Hematopoietic multipotent progenitor cell treated with erythropoietin and hydrocortisone succinate and interleukin-3 and kit ligand, for 4 days (in vitro differentiated cells): ENCODE measurements at places on chromosomes 4 and X.
A peak's percentile ranks its signal among the peaks of the same experiment; 100 is the strongest.

DNA sequence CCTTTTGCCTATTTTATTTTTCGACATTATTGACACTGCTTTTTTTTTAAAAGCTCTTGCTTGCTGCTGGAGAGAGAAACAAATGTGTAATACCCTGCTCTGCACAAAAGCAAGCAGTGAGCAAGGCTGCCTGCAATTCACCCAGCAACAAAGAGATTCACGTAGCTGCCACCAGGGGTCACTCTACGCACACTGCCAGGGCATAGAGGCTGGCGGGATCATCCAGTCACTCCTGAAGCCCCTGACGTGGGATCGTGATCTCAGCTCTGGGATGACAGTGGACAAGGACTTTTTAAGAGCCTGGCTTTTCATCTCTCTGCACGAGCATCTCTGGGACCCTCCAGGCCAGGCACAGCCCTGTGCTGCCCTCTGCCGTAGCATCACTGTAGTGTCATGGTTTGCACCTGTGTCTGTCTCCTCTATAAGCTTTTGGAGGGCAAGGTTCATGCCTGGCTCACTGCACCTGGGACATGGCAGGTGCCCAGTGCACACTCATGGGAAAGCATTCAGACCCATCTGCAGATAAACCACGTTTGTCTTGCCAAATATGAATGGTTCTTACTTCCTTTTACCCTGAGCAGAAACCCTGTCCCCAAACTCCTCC lies 19.8 kb downstream of the C4orf50 start:
- peak; percentile 72 for DNase-seq

DNA sequence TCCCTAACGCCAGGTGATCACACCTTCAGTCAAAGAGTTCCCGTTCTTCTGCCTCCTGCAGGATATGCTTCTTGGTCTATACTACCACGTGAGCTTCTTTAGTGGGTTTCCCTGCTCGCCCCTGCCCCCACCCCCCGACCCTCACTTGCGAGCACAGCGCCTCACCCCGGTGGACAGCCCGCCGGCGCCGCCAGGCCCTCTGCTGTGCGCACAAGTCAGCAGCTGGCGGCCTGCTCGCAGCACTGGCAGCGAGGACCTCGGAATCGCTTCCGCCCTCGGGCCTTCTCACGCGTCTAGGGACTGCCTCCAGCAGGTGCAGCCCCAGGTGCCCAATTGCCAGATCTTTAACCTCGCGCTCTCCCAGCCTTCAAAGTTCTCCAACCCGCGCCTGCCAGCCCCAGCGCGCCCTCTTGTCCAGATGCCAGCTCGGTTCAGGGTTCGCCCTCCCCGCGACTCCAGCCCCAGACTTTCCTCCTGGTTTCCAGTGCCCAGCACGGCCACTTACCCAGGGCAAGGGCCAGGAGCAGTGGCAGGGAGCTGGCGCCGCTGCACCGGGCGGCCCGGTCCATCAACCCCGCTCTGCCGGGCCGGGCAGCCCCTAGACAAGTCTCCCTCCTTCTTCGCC lies 454 bp downstream of the BTC start:
- DNase-seq: peak; percentile 72

- DNase-seq: peak; percentile 41
These were observed 230.7 kb upstream of the GK2 start for GRCh38 chr4:79638735-79639134.

GRCh38 chrX:16479206-16479869 lies 170.6 kb upstream of the S100G start:
- DNase-seq: no peak

DNA sequence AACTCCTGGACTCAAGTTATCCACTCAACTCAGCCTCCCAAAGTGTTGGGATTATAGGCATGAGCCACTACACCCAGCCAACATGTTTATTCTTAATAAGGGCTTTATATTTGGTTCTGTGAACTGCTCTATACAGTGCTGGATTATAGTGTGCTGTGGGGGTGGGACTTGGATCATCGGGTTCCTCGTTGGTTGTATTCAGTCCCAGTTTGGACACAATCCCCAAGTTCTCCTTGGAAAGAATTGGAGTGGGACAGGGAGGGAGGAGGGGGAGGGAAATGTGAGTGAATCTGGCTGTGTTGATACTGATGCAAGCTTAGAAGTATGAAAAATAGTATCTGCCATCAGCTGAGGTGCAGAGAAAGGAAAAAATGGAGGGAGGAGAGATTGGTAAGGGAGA lies 121.3 kb downstream of the KIT start:
- DNase-seq: no peak

GRCh38 chr4:14767142-14767541 lies 235.1 kb upstream of the CPEB2 start:
- DNase-seq: no peak

GRCh38 chr4:20288846-20289512 lies 37.3 kb downstream of the SLIT2 start:
- DNase-seq: no peak

GRCh38 chr4:164396439-164396838 lies 357.5 kb upstream of the SMIM31 start:
- DNase-seq: no peak

DNA sequence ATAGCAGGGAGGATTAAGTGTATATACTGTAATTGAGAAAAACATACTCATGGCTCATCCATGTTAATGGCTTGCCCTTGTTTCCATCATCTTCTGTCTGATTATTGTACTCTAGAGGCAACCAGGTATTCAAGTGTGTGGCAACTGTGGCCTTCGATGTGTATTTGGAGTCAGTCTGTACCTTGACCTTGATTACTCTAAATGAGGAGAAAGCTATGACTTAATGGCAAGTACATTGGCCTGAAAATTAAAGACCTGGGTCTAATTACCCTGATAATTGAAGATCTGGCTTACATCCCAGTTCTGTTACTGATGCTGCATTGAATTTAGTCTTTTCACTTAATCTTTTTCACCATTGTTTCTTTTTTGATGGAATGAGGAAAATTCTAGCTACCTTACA lies 409.2 kb downstream of the CCSER1 start:
- no peak for DNase-seq

GRCh38 chr4:20044502-20044911 lies 207.2 kb upstream of the SLIT2 start:
- DNase-seq: no peak

DNA sequence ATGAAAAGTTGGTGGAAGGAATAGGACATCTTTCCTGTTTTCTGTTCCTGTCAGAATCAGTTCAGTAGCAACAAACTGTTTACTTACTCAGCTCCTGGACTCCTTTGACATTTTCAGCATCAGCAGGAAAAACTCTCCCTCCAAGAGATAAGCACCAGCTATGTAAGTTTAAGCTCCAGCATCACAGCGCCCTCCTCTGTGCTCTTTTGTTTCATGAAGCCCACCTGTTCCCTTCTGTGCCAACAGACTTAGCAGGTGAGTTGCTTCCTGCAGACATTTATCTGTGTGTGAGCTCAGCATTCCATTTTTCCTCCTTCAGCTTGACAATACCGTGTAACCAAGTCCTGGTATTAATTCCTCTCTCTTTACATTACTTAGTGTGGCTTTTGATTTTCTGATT lies 644.1 kb upstream of the AGA start:
- no peak for DNase-seq

GRCh38 chrX:17475449-17476217 lies 100.6 kb downstream of the NHS start:
- DNase-seq: no peak

DNA sequence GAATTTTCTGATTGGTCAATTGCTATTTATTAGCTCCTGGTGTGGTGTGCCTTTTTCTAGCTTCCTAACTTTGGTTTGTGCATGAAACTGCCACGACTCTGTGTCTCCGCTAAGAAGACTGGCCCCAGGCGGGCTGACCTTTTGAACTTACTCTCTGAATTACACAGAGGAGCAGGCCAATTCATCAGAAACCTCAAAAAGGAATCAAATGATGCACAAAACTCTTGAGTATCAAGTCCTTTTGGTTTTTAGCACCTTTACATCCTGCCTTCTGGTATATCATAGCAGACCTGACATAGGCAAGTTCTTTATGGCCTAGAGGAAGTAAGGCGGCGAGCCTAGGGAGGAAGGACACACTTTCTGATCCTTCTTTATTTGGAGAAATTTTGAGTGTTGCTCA lies 17.6 kb downstream of the TKTL1 start:
- no peak for DNase-seq

DNA sequence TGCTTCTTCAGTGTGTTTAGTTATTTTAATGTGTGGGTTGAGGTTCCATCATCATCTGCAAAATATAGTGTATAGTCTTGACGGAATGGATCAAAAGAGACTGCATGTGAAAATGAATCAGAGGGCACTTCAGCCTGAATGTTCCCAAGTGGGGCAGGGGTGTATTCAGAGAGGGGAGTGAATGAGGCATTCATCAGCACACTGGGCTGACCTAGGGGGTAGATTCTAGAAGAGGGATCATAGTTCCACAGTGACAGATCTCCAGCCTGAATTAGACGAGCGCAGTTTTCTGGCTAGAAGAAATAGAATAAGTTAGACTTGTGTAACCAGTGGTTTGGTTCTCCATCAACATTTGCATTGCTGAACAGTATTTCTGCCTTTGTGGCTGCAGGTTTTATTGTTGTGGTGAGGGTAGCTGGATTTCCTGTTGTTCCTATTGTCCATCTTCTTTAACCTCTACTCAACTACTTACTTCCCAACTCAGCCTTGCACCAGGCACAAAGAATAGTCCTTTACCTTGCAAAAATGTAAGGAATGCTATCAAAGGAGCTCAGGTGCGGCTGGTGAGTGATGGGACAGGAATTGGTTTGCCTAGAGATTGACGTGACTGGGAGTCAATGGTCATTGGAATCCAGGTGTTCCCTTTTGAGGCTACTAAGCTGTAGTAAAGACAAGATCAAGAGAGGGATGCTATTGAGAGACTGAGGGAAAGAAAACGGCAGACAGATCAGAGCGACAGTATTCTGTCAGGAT lies 50.9 kb downstream of the NAP1L5 start:
- no peak for DNase-seq

DNA sequence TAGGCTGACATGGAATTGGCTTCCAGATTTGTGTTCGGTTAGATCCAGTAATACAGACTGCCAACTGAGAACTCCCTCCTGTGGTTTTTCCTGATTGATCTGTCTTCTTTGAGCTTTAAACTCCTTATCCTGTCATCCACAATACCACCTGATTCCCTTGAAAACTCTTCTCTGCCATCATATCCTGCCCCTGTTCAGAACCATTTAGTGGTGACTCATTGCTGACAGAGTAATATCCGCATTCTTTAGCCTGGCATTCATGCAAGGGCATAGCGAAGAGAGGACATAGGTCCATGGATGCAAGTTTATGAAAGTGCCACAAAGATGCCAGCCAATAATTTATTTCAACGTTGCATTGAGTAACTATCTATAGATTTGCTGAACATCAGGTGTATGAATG lies 76.6 kb downstream of the ITIH6 start:
- DNase-seq: no peak

DNA sequence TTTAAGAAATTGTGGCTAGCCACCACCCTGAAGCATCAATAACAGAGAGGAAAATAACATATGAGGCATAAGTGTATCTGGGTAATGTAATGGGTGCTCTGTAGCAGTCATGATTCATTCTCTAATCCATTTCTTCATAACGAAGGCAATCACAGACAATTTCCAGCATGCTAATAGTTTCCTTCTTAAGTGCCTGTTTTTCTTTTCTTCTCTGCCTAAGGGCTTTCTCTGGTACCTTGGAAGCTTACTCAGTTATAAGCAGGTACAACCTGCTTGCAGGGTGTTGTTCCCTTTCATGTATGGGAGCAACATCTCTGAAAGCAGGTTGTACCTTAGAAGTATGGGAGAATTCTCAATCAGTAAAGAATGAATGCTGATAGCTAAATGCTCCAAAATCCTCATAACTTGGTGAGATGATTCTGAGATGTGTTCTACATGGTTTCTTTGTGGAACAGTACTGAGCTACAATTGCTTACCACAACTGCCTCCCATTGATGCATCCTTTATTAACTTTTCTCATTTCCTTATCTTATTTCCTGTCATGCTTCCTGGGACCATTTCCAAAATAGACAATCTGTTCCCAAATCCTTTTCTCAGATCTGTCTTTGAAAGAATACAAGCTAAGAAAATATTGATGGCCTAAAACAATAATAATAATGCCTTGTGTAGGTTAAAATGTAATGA lies 247.6 kb downstream of the PAPSS1 start:
- no peak for DNase-seq

- no peak for DNase-seq
These were observed 82.3 kb upstream of the ADRA2C start for GRCh38 chr4:3683744-3684421.

DNA sequence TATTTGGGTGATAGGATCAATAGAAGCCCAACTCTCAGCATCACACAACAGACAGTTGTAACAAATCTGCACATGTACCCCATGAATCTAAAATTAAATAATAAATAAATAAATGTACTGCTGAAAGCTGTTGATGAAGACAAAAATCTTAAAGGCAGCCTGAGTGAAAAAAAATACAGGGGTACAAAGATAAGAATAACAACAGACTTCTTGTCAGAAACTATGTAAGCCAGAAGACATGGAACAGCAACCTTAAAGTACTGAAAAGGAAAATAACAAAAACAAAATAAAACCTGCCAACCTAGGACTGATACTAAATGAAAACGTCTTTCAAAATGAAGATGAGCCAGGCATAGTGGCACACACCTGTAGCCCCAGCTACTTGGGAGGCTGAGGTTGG lies 25.0 kb upstream of the PDLIM5 start:
- peak; percentile 22 for DNase-seq

GRCh38 chr4:71692963-71693362 lies 90.9 kb downstream of the GC start:
- DNase-seq: no peak

DNA sequence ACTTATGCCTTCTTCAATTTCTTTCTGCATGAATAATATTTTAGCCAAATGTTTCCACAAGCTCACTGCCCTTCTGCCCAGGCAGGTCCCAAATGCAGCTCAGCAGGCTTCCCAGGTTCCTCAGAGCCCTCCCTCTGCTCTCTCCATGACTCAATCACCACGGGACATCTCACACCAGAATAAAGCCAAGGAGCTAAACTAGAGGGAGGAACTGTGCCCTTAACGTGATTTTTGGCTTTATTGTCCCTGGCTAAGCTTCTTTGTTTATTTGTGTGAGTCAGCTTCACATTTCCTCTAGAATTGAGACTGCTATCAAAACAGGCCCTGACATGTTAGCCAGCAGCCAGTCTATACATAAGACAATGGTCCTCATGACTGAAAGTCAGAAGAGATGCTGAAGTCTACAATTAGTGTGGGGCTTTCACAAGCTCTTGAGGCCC lies 186.4 kb upstream of the GALNT7 start:
- DNase-seq: no peak

GRCh38 chr4:53476232-53477037 lies 99.0 kb downstream of the FIP1L1 start:
- DNase-seq: peak; percentile 46
